ENCODE measurements at places on chromosomes 6 and 20.

DNA sequence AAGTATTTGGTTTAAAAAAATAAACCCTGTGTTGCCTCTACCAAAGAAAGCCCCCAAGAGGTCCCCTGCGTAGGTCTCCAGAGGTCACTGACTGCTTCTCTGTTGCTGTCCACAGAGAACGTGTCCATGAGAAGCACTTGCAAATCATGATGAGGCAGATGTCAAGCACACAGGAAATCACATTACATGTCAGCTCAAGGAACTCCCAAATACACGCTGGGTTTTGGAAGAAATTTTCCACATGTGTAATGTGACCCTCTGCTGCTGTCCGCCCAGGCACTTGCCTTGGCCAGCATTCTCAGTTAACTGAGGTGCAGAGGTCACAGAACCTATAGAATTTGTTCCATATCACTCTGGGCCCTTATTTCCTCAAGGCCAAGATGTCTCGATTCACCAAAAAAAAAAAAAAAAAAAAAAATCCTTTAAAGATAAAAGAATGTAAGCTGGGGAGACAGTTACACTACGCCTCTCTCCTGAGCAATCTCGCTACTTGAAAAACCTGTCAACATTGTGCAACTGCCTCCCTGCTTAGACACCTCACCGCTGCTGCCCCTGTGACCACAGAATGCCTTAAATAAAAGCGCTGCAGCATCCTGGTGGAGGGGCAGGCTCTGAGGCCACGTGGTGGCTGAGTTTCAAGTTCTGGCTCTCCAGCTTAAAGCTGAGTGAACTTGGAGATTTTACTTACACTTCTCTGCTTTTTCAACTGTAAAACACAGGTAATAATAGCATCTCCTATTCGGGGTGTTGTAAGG, 42.3 kb downstream of the SLC22A23 start:
- no peak for DNase-seq

- no peak for DNase-seq
Observed at GRCh38 chr6:100657678-100658330, 193.1 kb upstream of the SIM1 start.

- DNase-seq = no peak
Observed at GRCh38 chr20:9867196-9867980, 28.5 kb upstream of the PAK5 start.

DNA sequence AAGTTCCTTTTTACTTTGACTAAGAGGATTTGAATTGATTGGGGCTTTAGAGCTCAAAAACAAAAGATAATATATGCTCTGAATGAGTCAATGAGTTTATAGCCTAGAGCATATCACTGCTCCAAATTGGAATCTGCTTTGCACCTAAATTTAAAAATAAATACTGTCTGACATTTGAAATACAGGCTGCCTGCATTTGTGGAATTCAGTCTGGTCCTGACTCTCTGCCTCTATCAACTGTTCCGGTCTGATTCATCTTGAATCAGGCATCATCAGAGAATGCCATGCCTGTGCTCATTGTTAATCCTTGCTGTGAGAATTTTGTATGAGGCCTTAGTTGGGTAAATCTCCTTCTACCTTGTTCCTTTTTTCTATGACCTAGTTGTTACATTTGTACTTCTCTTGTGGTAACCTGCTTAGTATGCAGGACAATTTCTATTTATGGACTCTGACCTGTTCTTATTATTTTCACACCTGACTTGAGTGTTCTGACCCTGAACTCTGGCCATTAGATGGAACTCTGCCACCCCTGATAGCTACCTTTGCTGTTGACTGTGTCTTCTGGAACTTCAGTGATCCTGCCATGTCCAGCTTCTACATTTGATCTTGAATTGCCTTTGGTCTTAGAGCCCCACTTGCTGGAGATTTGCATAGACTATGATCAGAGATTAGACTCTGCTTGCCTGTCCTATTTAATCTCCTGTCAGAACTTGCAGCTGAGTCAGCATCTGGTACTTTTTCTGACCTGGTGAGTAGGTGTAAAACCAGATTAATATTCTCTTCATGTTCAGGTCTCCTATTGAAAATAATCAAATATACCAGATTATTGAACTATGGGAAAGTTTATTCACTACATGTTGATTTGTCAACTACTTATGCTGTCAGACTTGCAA, 442.7 kb upstream of the HS3ST5 start:
- DNase-seq = no peak

GRCh38 chr20:2690718-2691117, 1.9 kb upstream of the EBF4 start:
- no peak for DNase-seq

DNA sequence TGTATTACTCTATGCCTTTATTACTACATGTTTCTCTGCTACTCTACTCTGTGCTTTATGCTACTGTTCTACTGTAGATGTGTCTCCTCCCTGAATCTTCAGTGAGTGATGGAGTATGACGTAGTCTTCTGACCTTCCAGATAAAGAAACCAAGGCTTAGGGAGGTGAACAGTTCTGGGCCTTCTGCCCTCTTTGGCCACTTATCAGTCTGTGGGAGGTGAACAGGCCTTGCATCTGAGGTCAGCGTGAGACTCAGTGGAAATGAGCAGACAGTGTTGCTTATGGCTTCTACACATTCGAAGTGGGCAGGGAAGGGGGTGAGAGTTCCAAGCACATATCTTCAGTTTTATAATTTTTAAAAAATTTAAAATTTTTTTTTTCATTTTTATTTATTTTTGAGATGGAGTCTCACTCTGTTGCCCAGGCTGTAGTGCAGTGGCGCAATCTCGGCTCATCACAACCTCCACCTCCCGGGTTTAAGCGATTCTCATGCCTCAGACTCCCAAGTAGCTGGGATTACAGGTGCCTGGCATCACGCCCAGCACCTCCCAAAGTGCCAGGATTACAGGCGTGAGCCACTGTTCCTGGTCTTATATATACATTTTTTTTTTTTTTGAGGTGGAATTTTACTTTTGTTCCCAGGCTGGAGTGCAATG, 24.2 kb downstream of the MYBL2 start:
- no peak for DNase-seq
